ENCODE measurements at places on chromosomes 5 and 9. TPM values are rescaled to one million over a fixed set of nuclear protein-coding genes. Genes with fewer than 3 reads are reported as not detected.

GRCh38 chr5:146840016-146840415, 38.5 kb downstream of the PPP2R2B start:
- no peak overlapping the region for H3K27ac ChIP-seq
- no peaks in the 10 kb centered on the region for H3K4me1 ChIP-seq
- H3K27me3 ChIP-seq = no peaks in the 10 kb centered on the region
- H3K36me3 ChIP-seq = no peaks in the 10 kb centered on the region
- H3K4me3 ChIP-seq = no peak overlapping the region

DNA sequence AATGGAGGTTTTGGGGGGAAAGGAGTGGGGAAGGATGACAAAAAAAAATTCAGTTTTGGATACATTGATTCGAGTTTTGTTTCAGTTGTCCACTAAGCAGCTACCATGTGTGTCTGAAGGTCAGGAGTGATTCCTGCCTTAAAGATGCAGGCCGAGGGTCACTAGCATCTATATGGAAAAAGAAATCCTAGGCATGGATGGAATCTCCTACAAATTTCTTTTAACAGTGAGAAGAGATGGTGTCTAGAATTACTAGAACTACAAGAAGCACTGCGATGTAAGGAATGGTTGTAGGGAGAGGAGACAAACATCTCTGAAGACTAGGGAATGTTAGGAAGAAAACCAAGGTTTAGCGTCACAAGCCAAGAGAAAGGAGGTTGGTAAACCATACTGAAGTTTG, 19.6 kb upstream of the TRIO start:
- H3K4me1 ChIP-seq = no peaks in the 10 kb centered on the region
- no peak for DNase-seq
- no peak overlapping the region for H3K27ac ChIP-seq
- H3K4me3 ChIP-seq = no peak overlapping the region
- no peaks in the 10 kb centered on the region for H3K36me3 ChIP-seq

- H3K36me3 ChIP-seq = no peaks in the 10 kb centered on the region
- H3K27ac ChIP-seq = no peak overlapping the region
- no peak overlapping the region for H3K4me3 ChIP-seq
- no peak for DNase-seq
- no peaks in the 10 kb centered on the region for H3K27me3 ChIP-seq
Observed at GRCh38 chr9:82342046-82342445, 353.5 kb downstream of the SPATA31D1 start.

- H3K27me3 ChIP-seq = no peaks in the 10 kb centered on the region
- H3K36me3 ChIP-seq = no peaks in the 10 kb centered on the region
- H3K27ac ChIP-seq = no peak overlapping the region
- no peaks in the 10 kb centered on the region for H3K4me1 ChIP-seq
- DNase-seq = no peak
Observed at GRCh38 chr9:125125523-125125922, 17.8 kb downstream of the SCAI start.

DNA sequence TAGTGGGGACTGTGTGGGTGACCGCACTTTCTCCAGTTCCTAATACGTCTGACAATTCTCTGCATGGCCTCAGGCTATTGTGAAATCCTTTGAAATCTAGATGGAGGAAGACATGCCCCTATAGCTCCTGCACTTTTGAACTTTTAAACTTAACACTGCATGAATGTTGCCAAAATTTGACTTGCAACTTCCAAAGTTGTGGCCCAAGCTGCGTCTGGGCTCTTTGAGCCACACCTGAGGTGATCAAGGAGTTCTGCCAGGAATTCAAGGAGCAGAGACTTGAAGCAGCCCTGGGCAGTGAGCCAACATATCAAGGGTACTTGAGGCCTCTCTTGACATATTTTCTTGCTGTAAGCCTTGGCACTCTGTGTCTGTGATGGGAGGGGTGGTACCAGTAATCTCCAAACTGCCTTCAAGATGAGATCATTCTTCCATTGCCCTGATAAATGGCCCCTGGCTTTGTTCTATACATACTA, 1336.1 kb upstream of the CDH9 start:
- no peak overlapping the region for H3K4me3 ChIP-seq

DNA sequence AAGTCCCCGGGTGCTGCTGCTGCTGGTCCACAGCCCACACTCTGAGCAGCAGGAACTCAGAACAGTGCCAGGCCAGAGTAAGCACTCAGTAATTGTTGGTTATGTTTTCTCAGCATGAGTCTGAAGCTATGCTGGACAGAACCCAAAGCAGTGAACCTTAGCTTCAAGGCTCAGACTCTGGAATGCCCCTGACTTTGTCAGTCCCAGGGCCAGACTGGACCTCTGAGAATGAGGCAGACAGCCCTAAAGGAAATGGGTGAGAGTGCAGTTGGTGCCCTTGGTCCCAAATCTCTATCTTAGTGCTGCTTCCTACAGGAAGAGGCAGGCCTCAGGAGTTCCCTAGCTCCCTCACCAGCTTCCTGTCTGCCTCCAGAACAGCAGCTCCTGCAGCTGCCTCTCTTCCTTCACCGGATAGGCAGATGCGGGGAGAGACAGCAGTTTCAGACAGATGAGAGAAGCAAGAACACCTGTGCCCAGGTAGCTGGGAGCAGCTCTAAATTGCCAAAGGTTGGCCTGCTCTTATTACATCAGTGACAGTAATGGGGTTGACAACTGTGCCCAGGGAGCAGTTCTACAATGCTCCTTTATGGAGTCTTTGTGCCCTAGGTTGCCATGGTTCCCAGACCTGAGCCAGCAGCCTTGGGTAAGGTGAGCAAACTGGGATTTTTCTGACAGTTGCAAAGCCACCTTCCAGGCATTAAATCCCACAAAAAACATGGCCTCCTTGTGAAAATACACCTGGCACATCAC, 82.2 kb upstream of the CXCL14 start:
- DNase-seq = no peak
- H3K36me3 ChIP-seq = no peaks in the 10 kb centered on the region
- no peak overlapping the region for H3K4me3 ChIP-seq
- H3K4me1 ChIP-seq = no peaks in the 10 kb centered on the region

DNA sequence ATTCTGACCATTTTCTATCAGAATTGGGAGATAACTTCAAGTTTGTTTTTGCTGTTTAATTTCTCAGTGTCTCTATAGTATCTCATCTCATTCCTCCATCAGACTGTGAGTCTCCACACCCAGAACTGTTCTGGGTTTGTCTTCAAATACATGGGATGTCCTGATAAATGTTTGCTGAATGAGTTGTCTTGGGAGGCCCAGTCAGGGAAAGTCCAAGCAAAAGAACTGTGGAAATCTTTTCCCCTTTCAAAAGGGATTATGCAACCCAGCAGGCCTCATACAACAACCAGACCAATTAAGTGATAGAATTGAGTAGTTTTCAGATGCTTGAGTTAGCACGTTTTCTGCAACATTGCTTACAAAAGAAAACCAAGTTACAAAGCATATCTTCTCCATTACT, 324.4 kb downstream of the BRINP1 start:
- no peak overlapping the region for H3K4me3 ChIP-seq
- H3K27me3 ChIP-seq = no peaks in the 10 kb centered on the region
- H3K27ac ChIP-seq = no peak overlapping the region
- H3K4me1 ChIP-seq = no peaks in the 10 kb centered on the region
- no peak for DNase-seq
- H3K36me3 ChIP-seq = no peaks in the 10 kb centered on the region

DNA sequence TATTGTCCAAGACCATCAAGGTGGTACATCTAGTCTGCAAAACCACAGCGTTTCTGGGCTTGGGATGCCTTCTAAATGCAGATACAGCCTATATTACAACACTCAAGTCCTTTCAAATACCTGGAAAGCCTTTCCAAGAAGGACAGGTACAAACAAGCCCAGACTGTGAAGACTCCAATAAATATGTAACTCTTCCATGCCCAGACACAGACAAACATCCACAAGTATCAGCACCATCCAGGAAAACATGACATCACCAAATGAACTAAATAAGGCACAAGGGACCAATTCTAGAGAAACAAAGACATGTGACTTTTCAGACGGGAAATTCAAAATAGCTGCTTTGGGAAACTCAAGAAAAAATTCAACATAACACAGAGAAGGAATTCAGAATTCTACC, 152.7 kb upstream of the POC5 start:
- no peak overlapping the region for H3K4me3 ChIP-seq
- no peaks in the 10 kb centered on the region for H3K4me1 ChIP-seq
- no peak for DNase-seq
- H3K27me3 ChIP-seq = peaks cover 6% of the 10 kb centered on the region

DNA sequence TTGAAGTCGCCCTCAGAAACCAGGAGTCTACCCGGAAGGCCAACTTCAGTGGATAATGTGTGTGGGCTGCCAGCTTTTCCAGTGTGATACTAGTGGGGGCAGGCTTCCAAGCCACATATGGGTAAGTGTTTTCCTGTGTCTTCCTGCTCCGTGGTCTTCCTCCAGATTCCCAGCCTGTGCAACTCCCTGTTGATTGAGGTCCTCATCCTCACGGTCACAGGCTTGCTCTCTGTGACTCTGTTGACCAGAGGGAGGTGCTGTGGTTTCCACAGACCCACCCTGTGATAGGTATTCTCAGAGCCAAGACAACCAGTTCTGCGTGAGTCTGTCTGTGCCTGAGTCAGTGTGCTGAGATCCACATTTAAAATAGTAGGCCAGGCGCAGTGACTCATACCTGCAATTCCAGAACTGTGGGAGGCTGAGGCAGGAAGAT, 388.0 kb upstream of the IRX2 start:
- H3K27me3 ChIP-seq = peaks cover 64% of the 10 kb centered on the region
- no peaks in the 10 kb centered on the region for H3K36me3 ChIP-seq
- no peaks in the 10 kb centered on the region for H3K4me1 ChIP-seq
- no peak overlapping the region for H3K27ac ChIP-seq
- no peak overlapping the region for H3K4me3 ChIP-seq

DNA sequence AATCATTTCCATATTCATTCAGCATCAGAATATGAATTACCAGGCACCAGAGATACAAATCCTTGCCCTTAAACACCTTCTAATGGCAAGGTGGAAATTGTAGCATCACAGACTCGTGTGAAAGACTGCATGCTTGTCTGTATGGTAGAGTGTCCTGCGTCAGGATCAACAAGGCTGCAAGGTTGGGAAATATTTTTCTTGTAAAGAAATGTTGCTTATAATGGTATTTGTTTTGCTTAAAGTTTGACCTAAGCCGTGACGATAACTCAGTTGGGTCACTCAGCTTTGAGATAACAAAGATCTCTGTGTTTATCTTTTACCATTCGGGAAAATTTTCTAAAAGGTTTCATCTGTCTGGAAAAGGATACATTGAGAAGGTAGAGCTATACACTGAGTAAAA, 87.6 kb downstream of the BASP1 start:
- H3K27me3 ChIP-seq = no peaks in the 10 kb centered on the region
- no peak for DNase-seq
- no peak overlapping the region for H3K27ac ChIP-seq
- no peaks in the 10 kb centered on the region for H3K36me3 ChIP-seq
- no peak overlapping the region for H3K4me3 ChIP-seq
- H3K4me1 ChIP-seq = peaks cover 35% of the 10 kb centered on the region

- no peaks in the 10 kb centered on the region for H3K4me1 ChIP-seq
- no peaks in the 10 kb centered on the region for H3K27me3 ChIP-seq
- no peak overlapping the region for H3K4me3 ChIP-seq
- no peaks in the 10 kb centered on the region for H3K36me3 ChIP-seq
Observed at GRCh38 chr9:78970375-78970774, 601.4 kb upstream of the TLE4 start.

GRCh38 chr5:144004146-144004545, 166.3 kb downstream of the YIPF5 start:
- H3K4me3 ChIP-seq = no peak overlapping the region
- H3K36me3 ChIP-seq = no peaks in the 10 kb centered on the region
- H3K4me1 ChIP-seq = no peaks in the 10 kb centered on the region
- DNase-seq = no peak

- peaks cover 19% of the 10 kb centered on the region for H3K4me1 ChIP-seq
- no peak for DNase-seq
- H3K4me3 ChIP-seq = no peak overlapping the region
- H3K27ac ChIP-seq = no peak overlapping the region
- H3K27me3 ChIP-seq = no peaks in the 10 kb centered on the region
- no peaks in the 10 kb centered on the region for H3K36me3 ChIP-seq
Observed at GRCh38 chr9:37911271-37911681, 7.3 kb upstream of the SLC25A51 start.

DNA sequence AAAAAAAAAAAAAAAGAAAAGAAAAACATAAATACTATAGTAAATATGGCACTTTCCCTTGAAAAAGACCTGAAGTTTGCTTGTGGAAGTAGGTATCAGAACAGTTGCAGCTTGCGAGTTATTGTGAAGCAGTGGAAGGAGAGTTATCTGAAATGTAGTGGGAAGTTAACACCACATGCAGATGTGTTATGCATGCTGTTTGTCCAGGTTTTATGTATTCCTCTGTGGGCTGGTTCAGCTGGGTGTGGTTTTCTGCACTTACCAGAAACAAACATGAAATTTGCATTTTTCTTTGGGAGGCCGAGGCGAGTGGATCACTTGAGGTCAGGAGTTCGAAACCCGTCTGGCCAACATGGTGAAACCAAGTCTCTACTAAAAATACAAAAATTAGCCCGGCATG, 42.1 kb upstream of the CTNNA1 start:
- DNase-seq = no peak
- peaks cover 12% of the 10 kb centered on the region for H3K4me1 ChIP-seq
- H3K27ac ChIP-seq = no peak overlapping the region

GRCh38 chr5:107426872-107427271, 243.9 kb downstream of the EFNA5 start:
- H3K27me3 ChIP-seq = no peaks in the 10 kb centered on the region
- peak overlapping the region; percentile 85 for H3K27ac ChIP-seq
- no peak for DNase-seq
- no peak overlapping the region for H3K4me3 ChIP-seq
- H3K4me1 ChIP-seq = peaks cover 70% of the 10 kb centered on the region

DNA sequence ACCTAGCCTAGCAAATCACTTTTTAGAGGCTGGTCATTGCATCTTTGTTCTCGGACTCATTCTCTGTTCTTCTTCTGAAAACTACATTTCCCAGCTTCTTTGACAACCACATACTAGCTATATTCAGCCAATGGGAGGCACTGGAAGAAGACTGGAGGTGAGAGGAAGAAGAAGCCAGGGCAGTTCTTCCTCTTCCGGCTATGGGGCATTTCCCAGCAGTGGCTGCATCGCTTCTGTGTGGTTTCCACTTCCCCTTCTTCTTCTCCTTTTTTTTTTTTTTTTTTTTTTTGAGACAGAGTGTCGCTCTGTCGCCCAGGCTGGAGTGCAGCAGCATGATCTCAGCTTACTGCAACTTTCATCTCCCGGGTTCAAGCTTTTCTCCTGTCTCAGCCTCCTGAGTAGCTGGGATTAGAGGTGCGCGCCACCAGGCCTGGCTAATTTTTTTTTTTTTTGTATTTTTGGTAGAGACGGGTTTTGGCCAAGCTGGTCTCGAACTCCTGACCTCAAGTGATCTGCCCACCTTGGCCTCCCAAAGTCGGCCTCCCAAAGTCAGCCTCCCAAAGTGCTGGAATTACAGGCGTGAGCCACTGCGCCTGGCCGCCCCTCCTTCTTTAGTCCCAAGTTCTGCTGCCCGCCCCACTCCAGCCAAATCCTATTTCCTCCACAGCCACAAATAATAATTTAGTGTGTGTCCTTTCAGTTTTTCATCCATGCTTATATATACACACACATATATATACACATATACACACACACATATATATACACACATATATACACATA, 6.9 kb upstream of the UBAP1 start:
- no peak overlapping the region for H3K27ac ChIP-seq
- H3K4me1 ChIP-seq = peaks cover 14% of the 10 kb centered on the region
- no peak for DNase-seq
- no peaks in the 10 kb centered on the region for H3K36me3 ChIP-seq

GRCh38 chr5:125484272-125484741, 737.9 kb upstream of the ZNF608 start:
- no peaks in the 10 kb centered on the region for H3K36me3 ChIP-seq
- H3K4me3 ChIP-seq = 0 out of 2 replicates have a peak overlapping the region, but pooled peaks have one; percentile 25
- no peaks in the 10 kb centered on the region for H3K27me3 ChIP-seq
- DNase-seq = no peak
- H3K27ac ChIP-seq = peak overlapping the region; percentile 86

Gene APBA1
- total RNA-seq = 0.44 TPM

Gene NR6A1
- total RNA-seq = 13.0 TPM

Gene CER1
- not detected for total RNA-seq

Gene ZNF608
- total RNA-seq = 2.8 TPM

Gene ZNF300
- 3.7 TPM for total RNA-seq
